NCI-H2081 treated with DMSO at 0.1 percent for 48 hours (cell line): ENCODE measurements at places on chromosomes 11 and 22.

GRCh38 chr11:1223346-1224110 is 662 bp downstream of the MUC5B start:
- no peak for DNase-seq

- DNase-seq = no peak
Measured at GRCh38 chr22:47146391-47146790, 383.9 kb downstream of the TBC1D22A start.

DNA sequence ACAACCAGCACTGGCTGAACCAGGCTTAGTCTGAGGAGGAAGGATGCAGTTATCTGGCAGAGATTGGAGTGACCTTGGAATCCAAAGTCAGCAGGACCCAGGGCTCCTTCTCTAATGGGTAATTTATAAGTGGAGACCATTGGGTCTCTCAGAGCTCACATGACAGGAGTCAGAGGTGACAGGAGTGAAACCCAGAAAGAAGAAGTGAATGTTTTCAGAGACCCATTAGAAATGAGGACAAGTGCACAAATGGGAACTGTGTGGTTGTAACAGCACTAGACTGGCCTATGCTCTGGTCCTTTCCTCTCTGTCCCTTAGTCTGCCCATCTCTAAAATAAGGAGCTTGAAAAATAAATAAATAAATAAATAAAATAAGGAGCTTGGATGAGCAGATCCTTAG is 107.4 kb downstream of the SERGEF start:
- no peak for DNase-seq

DNA sequence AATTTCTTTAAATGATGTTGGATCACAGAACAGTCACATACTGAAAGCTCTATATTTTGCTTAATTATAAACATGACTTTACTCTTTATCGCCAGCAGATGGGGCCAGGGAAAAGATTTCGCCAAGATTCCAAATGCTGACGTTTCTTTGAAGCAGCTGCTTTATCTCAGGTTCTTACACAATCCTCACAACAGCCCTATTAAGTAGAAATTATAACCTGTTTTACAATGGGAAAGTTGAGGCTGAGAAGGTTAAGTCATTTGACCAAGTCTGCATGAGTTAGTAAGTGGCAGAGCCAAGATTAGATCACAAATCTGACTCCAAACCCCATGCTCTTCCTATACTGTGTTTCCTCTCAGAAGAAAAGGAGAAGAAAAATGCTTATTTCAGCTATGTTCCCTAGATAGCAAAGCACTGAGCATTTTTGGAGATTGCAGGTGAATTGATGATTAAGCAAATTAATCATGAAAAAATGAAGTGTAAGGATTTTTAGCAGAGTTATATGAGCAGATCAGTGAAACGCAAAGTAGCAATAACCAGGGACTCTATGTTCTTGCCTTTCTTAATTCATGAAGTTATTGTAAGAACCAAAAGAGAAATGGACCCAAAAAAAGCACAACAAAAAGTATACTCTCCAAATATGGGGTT is 79.0 kb downstream of the AASDHPPT start:
- DNase-seq = no peak

DNA sequence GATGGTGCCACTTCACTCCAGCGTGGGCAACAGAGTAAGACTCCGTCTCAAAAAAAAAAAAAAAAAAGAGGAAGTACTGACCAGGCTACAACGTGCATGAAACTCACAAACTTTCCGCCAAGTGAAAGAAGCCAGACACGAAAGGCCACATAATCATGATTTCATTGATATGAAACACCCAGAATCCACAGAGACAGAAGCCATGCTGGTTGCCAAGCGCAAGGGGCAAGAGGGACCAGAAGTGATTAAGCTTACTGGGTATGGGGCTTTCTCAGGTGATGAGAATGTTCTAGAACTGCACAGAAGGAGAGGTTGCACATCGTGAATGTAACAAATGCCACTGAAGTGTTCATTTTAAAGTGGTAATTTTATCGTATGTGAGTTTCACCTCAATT is 60.9 kb downstream of the CELSR1 start:
- no peak for DNase-seq

DNA sequence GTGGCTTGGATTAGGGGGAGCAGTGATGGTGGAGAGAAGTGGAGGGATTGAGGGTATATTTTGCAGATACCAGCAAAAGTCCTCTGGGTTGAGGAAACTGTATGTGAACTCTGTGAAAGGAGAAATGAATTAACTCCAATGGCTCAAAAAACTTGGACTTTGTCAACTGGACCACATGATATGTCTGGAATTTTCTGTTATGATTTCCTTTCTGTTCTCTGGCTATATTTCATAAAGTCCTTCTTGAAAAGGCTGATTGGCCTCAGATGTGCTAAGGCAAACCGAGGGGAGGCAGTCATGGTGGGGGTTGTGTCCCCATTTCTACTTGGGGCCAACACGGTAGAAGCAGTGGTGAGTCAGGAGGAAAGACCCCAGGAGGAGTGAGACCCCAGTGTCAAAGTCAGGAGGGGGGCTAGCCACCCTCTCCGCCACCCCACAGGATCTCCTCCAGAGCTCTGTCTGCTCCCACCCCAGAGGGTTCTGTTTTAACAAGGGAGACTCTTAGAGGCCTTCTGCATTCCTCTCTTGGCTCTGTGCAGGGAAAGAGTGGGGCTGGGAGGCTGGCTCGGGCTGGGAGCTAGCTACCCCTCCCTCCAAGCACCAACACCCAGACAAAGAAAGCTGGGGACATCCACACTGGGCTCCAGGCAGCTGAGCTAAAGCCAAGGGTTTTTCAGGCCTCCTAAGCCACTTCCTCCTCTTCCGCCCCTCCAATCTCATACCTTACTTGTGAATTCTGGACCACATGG is 13.8 kb downstream of the CHRDL2 start:
- no peak for DNase-seq
